ENCODE measurements at places on chromosomes 16 and 17.

DNA sequence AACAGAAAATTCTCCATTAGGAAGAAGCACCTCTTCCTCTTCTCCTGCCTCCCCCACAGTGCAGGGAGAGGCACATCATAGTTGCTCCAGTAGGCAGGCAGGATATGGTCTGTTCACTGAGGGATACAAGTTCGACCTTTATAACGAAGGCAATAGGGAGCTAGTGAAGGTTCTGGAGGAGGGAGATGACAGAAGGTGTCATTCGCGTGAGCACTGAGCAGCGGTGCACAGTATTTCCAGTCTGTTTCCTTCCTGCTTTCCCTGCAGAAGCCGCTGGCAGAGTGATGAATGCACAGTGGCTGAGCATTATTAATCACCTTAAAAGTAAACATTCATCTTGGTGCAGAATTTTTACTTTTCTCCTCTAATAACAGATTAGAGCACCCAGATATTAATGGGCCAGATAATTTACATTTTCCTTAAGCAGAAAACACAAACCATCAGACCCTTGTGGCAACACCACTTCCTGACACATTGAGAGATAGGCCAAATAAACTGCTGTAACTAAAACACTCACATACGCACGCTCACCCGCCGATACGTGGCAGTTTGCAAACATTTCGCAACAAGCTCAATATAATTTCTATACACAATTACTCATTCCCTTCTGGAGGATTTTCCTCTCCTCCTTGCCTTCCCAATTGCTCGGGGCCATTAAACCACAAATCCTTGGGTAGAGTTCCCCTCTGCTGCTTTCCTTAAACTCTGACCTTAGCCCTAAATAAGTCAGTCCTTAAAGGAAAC, 69.5 kb downstream of the AIPL1 start:
- DNase-seq = no peak

DNA sequence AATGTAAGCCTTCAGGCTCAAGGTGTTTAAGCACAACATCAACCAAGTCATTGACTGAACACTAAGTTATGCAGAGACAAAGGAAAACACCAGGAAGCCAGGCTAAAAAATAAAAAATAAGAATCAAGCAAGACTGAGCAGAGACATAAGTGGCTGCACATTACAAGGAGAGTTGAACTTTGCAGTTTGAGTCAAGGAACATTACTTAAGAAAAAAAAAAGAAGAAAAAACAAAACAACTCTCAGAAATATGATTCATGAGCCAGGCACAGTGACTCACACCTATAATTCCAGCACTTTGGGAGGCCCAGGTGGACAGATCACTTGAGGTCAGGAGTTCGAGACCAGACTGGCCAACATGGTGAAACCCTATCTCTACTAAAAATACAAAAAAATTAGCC, 168.1 kb downstream of the C16orf95 start:
- DNase-seq = no peak

DNA sequence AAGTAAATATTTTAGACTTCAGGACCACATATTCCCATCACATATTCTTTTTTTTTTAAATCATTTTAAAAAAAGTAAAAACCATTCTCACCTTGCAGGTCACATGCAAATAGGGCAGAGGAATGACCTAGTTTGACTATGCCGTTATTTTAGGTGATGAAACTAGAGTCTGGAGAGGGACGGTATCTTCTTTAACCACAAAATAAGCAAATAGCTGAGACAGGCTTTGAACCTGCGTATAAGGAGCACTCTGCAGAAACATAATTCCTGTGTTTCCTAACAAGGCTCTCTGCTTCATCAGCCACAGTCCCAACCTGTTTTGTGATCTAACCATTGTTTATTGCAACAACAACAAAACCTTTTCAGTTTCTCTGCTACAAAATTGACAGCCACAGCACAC, 121.5 kb downstream of the PCTP start:
- DNase-seq = no peak

- no peak for DNase-seq
Measured at GRCh38 chr17:49882434-49882833, 34.6 kb upstream of the TAC4 start.

DNA sequence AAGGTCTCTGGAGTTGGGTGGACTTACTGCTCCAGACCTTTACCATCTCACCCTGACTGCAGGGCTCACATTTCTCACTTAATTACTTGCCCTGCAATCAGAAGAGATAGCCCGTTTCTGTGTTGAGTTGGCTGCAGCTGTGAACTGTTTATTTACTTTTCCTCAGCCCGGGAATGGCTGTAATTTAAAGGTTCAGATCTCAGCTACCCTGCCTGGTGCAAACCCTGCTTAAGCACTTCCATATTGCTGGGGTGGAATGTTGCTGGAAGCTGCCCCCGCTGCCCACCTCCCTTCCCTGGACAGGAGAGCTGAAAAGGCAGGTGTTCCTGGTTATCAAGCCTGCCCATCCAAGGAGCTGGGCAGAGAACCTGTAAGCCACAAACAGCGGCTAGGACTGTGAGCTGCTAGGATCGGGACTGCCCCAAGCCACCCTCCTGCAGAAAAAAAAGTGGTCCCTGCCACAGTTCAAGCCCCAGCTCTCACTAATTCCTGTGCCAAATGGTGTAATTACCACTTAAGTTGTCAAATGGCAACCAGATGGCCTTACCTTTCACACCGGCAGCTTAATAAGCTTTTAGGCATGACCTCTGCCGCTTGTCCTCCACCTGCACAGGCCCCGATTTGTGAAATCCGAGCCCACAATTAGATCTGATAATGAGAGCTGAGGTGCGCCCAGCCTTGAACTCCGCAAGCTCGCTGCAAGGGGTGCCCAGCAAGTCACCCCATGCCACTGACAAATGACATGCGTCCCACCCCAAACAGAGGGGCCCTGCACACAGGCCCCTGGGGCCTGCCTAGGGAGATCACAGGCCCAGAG, 269.8 kb downstream of the C16orf95 start:
- DNase-seq = no peak

GRCh38 chr16:3188925-3189825, 1.2 kb downstream of the OR1F1 start:
- DNase-seq = peak; percentile 59

GRCh38 chr16:34050787-34051320, 591.4 kb downstream of the TP53TG3F start:
- no peak for DNase-seq

DNA sequence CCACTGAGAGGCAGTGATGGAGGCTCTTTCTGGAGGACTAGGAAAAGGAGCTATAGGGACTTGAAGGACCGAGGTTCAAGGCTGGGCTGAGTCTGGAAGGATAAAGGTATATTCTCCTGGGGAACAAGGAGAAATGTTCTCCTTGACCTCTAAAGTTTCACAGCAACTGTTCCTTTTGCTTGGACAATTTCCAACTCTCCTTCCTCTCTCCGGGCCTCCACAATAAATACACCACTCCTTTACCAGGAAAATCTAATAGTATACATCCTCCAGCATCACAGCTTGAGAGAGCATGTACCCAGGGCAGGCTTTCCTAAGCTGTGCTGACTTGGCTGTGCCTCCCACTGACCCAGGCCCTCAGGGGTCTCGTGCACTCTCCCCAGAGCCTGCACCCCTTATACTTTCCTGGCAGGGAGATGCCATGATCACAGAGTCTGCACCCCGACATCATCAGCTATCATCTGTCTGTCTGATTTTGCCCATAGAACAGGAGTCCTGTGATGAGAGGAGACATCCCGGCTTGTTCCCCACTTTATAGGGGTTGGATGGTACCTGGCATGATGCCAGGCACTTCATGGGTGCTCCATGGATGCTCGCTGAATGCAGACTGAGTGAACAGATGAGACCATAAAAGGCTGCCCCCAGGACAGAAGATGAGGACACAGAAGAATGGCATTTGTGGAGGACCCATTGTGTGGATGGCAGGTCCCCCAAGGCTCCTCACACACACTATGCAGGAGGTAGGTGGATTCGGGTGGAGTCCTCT, 582.6 kb upstream of the CDH5 start:
- DNase-seq = no peak

DNA sequence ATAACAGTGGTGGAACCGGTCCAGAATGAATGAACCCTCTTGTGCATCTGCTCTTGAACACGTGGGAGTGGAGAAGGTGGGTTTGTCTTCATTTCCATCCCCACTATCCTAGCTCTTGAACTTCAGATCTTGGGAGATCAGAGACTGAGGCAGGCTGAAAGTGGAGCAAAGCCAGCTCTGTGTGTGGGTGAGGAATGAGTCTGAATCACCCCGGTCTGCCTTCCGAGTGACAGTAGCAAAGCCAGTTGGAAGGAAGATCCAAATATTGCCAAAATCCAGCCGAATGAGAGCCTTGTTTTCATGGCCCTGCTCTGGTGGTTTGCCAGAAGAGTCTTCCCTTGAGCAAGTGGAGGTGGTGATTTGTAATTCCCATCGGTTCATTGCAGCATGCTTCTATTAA, 29.0 kb upstream of the ASIC2 start:
- no peak for DNase-seq

DNA sequence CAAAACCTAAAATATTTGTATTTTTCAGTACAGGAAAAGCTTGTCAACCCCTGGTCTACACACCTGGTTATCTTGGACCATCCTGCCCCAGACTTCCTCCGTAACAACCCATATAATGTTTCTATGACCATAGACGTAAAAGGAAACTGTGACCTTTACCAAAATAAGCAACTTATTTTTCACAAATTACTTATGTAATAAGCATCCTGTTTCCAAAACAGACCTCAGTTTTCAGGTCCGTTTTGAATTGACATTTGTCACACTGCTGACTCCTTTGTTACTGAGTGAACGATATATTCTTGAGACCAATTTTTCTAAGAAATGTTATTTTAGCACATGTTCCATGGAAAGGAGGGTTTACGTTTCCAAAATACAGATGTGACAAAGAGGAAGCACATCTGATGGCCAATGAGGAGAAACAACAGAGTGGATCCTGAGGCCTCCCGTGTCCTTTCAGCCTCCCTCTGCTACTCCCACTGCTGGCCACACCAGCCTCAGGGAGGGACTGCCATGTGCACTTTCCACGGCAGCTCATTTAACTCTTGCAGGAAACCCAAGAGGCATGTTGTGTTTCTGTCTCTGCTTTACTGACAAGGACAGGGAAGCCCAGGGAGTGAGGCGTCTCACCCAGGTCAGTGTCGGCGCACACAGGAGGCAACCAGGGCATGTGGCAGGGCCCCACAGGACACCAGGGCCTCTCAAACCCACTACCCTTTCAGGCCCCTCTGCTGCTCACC, 20.1 kb upstream of the ALDH3A1 start:
- no peak for DNase-seq

Data from activated CD4-positive, alpha-beta T cell treated with anti-CD3 and anti-CD28 coated beads, Interleukin-2, amount 50 U/mL, for 24 hours (primary cell).